ENCODE measurements at places on chromosomes 2 and 18. TPM values are rescaled to one million over a fixed set of nuclear protein-coding genes. Genes with fewer than 3 reads are reported as not detected.
A peak's percentile ranks its signal among the peaks of the same experiment; 100 is the strongest.

GRCh38 chr18:58501066-58501896 lies 127.6 kb downstream of the ALPK2 start:
- DNase-seq: peak; percentile 94

DNA sequence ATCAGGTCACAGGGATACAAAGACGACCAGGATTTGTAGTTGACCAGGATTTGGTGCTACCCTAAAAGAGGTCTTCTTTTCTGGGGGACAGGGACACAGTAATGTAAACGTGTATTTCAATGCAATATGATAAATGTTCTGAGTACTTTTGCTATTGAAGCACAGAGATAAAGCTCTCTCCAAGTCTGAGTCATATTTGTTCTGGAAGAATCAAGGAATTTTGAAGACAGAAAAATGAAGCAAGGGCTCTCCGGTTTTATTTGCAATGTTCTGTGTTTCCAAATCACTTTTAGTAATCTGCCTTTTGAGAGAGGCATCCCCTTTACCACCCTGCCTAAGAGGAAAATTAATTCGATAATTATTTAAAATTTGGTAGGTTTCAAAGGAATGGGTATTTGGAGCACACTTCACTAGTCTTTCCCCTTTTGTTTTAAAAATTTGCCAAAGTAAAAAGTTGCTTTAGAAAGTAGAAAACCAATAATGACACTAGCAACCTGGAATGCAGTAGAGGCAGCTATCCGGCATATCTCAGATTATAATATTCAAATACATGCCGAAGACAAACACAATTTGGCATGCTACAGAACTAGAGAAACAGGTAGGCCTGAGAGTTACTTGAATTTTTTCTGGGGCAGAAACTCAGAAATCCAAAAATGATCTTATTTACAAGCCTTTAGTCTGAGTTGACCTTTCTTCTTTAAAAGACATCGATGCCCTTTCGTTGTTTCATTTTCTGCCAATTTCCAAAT lies 82.7 kb downstream of the MREG start:
- no peak for DNase-seq

The KLF7 gene
- total RNA-seq: 9.6 TPM

DNA sequence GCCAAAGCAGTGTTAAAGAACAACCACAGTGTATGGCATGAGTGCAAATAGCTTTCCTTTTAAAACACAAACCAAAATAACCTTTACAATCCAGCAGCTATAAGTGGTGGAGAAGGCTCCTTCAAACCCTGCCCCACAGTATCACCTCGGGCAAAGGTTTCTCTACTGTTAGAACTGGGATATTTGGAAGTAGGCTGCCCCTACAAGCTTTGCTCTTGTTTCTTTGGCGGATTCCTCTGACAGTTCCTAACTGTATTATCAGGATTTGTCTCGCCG lies 214.8 kb downstream of the ZNF521 start:
- DNase-seq: no peak

The ANKRD30B gene
- under 0.01 TPM for total RNA-seq

The PTMA gene
- 657 TPM for total RNA-seq

DNA sequence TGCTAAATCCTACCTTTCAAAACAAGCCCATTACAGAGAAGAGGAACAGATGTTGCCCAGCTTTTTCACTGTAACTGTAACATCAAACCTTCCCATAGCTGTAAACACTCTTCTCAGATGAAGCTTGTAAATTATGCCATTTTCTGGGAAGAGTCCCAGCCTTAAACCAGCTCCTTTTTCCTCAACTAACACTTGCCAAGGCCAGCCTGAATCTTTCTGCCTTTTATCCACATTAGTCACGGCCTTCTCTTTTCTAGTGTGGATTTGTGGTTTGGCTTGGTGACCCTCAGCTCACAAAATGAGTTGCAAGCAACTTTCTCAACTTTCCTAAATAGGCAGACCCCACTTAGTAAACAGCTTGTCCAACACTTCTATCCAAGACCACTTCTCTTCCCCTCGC lies 90.2 kb downstream of the CABLES1 start:
- DNase-seq: peak; percentile 87

The HOXD10 gene
- 0.09 TPM for total RNA-seq

The TPO gene
- 0.18 TPM for total RNA-seq

The LIMS4 gene
- total RNA-seq: 3.8 TPM

The SPATS2L gene
- total RNA-seq: 144 TPM

The AQP12A gene
- not detected for total RNA-seq

DNA sequence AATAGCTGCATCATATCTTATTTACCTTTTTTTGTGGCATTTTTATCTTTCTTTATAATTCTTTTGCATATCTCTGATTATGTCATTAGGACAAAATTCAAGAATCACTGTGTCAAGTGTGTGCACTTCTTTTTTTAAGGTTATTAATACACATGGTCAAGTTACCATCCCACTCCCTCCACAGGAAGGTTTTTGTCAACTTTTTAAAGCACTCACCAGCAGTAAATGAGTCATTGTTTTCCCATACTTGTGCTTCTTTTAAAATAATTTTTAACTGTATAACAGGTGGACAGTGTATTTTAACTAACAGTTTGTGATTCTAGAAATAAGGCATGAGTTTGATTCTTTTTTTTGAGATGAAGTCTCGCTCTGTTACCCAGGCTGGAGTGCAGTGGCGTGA lies 45.7 kb upstream of the FAM171B start:
- no peak for DNase-seq

- peak; percentile 16 for DNase-seq
These were observed 19.6 kb upstream of the DNAH7 start for GRCh38 chr2:196088203-196088602.

DNA sequence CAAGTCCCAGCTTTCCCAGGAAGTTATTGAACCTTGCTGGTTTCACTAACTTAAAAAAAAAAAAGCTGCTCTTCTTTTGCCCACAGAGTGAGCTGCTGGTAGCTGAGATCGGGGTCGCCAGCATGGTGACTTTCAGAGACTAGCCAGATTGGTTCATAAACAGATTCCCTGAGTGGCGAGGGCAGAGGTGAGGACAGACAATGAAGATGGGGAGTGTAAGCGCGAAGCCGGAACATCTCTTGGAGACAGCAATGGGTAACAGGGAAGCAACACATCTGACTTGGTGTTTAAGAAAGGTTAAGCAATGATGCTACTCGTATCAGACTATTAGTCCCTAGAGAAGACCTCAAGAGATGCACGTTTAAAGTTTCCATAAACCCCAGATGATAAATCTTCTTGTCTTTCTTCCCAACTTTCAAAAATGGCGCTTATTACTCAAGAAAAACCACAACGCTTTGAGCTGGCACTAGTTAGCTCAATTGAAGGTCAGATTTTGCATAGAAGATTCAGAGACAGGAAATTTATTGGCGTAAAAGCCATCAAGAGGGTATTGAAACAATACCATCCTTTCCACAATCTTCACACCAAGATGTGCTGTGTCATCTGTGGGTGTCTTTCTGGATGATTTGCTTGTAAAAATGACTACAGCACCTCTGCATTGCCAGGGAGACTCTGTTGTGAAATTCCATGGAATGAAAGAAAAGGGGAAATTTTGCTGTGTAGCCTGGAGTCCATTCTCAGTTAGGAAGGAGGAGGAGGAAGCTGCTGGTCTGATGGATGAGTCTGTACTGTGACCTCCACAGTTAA lies 193.1 kb upstream of the CXCR4 start:
- no peak for DNase-seq

DNA sequence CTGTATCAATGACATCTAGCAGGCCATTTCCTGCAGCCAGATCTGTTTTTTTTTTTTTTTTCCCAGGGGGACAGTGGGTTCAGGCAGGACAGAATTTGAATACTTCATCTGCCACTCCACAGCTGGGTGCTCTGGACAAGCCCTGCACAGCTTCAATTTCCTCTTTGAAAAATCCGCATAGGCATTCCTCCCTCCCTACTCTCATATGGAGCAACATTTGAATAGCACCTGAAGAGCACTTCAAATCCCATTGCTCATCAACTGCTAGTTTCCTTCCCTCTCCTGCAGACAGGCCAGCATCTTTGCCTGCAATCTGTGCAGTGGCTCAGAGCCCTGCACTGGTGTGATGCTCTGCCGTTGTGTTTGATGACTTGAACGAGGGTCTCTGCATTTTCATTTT lies 326.3 kb downstream of the TSN start:
- DNase-seq: no peak

GRCh38 chr2:118165595-118165994 lies 77.3 kb downstream of the INSIG2 start:
- DNase-seq: no peak

DNA sequence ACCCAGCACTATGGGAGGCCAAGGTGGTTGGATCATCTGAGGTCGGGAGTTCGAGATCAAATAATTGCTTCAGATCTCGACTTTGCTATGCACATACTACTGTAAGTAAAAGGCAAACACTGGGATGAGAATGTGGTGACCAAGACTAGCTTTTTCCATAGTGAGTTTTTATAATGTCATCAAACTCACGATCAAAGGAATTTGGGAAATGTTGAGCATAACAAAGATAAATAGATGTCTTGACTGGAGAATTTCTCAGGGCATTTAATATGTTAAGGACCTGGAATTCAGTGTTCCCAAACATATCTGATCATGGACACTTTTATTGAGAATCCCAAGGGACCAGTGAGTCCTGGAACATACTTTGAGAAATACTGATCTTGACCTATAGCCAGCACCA lies 205.6 kb downstream of the ARHGAP15 start:
- DNase-seq: no peak

The BMPR2 gene
- 23.4 TPM for total RNA-seq

GRCh38 chr2:178008636-178009289 lies 63.8 kb downstream of the PDE11A start:
- DNase-seq: peak; percentile 35

DNA sequence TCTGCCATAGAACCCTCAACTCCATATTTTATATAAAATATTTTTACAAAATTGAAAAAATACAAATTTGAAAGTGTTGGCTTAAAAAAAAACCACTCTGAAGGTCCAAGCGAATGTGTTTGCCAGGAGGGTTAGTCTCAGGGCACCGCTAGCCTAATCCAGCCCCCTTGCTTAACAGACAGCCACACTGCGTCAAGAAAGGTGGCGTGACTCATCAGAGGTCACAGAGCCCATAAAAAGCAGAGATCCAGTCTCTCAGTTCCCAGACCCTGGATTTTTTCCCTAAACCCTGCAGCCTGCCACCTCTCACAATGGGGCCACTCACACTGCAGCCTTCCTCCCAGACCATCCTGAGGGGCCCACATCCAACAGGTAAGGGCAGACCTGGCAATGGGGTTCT lies 3.9 kb upstream of the TNS1 start:
- no peak for DNase-seq

DNA sequence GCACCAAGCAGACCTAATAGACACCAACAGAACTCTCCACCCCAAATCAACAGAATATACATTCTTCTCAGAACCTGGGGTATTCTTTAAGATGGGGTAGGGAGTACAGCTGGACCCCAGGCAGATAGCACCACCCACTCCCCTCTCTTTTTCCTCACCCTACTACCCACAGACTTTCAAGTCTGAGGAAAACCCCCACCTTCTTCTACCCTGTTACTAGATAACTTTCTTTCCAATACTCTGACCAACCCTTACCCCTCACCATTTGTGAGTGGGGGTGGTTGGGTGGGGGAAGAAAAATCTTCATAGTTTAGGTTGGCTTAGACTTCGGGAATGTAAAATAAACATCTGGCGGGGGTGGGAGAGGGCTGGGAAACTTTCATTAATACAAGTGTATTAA lies 20.3 kb upstream of the ZBTB14 start:
- no peak for DNase-seq

- no peak for DNase-seq
These were observed 28.3 kb upstream of the UBE2E3 start for GRCh38 chr2:180952082-180952481.

The RESP18 gene
- not detected for total RNA-seq

The CRYGC gene
- total RNA-seq: not detected

GRCh38 chr2:27494944-27495554 lies at the start of gene FNDC4:
TSS of gene FNDC4 (minus strand) at chr2:27495200. CDS start at chr2:27494679, 521 bp downstream.
- peak; percentile 50 for DNase-seq

GRCh38 chr18:58495207-58495606 lies 133.7 kb downstream of the ALPK2 start:
- peak; percentile 61 for DNase-seq

The MRPL53 gene
- total RNA-seq: 81.1 TPM

GRCh38 chr2:219723311-219723710 lies 95.9 kb downstream of the SLC4A3 start:
- DNase-seq: no peak

DNA sequence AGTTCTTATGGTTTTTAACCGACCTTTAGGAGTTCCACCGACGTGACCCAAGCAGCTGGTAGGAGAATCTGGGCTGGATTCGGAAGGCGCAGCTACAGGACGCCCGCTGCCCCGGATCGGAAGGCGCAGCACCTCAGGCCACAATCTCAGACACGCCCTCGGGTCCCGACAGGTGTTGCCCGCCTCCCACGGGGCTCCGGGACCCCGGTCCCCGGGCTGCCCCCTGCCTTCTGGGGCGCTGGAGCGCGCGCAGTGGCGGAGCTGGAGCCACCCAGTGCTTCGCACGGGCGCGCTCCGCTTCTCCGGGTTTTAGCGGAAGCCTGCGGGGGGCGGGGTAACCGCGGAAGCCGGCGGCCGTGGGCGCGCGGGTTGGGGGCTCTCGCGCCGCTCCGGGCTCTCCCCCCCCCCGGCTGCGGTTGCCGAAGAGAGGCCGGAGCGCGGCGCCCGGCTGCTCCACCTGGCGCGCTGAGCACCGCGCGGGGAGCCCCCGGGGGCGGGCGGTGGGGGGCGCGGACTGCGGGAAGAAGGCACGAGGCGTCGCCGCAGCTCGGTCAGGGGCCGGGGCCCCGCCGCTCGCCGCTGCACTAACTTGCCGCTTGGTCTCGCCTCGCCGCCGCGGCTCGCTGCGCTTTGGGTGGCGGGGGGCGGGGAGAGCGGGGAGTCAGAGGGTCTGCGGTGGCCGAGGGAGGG lies 718.8 kb downstream of the DPP10 start:
- peak; percentile 39 for DNase-seq

DNA sequence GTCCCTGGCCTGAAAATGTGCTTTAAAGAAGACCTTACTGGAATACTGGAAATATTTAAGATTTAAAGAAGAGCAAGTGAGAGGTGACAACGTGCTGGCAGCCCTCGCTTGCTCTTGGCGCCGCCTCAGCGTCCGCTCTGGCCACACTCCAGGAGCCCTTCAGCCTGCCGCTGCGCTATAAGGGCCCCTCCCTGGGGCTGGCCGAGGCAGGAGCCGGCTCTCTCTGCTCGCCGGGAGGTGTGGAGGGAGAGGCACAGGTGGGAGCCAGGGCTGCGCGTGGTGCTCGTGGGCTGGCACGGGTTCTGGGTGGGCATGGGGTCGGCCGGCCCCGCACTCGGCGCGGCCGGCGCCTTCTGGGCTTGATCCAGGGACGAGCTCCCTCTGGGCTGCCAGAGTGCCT lies 2.9 kb upstream of the COQ10B start:
- no peak for DNase-seq

DNA sequence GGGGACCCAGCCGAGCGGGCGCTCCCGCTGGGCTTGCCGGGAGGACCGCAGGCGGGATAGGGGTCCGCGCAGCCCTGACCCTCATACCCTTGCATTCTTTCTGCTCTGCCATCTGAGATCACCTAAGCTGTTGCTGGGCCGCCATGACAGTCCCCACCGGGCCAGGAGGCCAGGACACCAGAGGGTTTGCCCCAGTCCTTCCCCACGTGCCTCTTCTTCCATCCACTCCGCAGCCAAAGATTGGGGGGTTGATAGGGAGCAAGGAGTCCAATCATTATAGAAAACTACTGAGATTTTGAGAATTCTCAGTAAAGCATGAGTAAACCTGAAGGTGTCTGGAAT lies 453 bp upstream of the GRB14 start:
- DNase-seq: no peak

The ERICH2 gene
- total RNA-seq: 0.35 TPM

The SPATA3 gene
- not detected for total RNA-seq

The CENPO gene
- 11.7 TPM for total RNA-seq
